ENCODE measurements at places on chromosomes 4 and X.

GRCh38 chr4:16032396-16032770 is 51.4 kb downstream of the PROM1 start:
- DNase-seq = no peak

GRCh38 chr4:128688846-128689437 is 120.6 kb upstream of the JADE1 start:
- DNase-seq = no peak

- DNase-seq = no peak
Observed at GRCh38 chrX:112081781-112082652, 559 bp downstream of the TRPC5 start.

- no peak for DNase-seq
Observed at GRCh38 chr4:111806331-111806730, 338.9 kb upstream of the FAM241A start.

DNA sequence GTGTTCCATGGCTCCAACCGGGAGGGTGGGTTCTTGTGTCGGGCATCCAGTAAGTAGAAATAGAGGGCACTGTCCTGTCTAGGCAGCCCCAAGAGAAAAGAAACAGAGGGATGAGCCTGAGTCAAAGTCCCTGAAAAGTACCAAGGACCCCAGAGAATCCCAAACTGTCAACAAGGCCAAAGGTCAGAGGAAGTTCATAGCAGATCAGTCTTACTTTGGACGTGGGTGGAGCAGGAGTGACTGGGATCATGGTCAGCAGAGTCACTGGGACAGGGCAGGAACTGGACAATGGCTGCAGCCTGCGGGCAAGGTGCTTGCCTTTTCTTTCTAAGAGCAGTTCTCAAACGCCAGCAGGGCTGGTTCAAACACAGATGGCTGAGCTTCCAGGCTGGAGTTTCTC is 17.3 kb downstream of the F11 start:
- DNase-seq = no peak

GRCh38 chrX:40172401-40173142 is 74.8 kb upstream of the BCOR start:
- no peak for DNase-seq

Measured in amygdala (tissue), 56 donors.